Naive B cell (primary cell): ENCODE measurements at places on chromosomes 7 and 10. TPM values are rescaled to one million over a fixed set of nuclear protein-coding genes. Genes with fewer than 3 reads are reported as not detected.

GRCh38 chr7:87600130-87601124 is at the start of gene ABCB1:
Gene ABCB1 (minus strand): TSS chr7:87600884. CDS start chr7:87600184, 700 bp downstream.
- peak; percentile 47 for DNase-seq
- H3K4me3 ChIP-seq = peak within 1 kb of the TSS; percentile 69
- no peaks in the 10 kb centered on the region for H3K36me3 ChIP-seq
- peaks cover 31% of the 10 kb centered on the region for H3K27me3 ChIP-seq
- H3K27ac ChIP-seq = peak within 1 kb of the TSS; percentile 84

PODXL gene
- 0.68 TPM for polyA plus RNA-seq

- H3K4me3 ChIP-seq = no peak overlapping the region
- no peak overlapping the region for H3K27ac ChIP-seq
- DNase-seq = no peak
- no peaks in the 10 kb centered on the region for H3K4me1 ChIP-seq
- H3K27me3 ChIP-seq = peaks cover 29% of the 10 kb centered on the region
These were observed 307.3 kb upstream of the ZNF32 start for GRCh38 chr10:43955978-43956377.

DNA sequence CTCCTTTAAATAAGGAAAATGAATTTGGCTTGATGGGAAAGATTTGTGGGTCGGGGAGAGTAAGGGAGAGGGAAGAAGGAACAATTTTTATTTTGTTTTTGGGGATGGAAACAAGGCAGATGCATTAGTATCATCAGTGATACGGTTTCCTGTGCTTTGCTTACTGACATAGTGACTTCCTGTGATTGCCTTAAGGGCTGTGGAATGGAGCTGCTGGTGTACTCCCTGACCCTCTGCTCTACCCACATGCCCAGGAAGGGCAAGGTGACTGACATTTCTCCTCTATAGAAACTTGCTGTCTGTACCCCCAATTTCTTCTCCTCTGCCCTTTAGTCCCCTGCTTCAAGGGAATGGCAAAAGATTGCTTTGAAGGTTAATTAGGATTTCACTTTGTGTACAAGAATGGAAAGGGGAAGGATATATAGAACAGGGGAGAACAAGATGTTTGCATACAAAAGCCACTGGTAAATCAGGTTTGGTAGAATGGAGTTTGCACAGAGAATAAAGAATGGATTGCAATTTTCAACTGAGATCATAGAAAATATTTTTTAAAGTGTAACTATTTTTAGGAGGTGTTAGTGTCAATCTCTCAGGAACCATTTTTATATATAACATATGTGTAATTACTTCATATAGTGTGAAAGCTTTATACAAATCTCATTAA is 129.0 kb upstream of the AGR3 start:
- no peaks in the 10 kb centered on the region for H3K27me3 ChIP-seq
- H3K27ac ChIP-seq = no peak overlapping the region
- no peak overlapping the region for H3K4me3 ChIP-seq
- no peaks in the 10 kb centered on the region for H3K4me1 ChIP-seq
- no peaks in the 10 kb centered on the region for H3K36me3 ChIP-seq
- DNase-seq = no peak

SORCS3 gene
- polyA plus RNA-seq = not detected

DPP6 gene
- not detected for polyA plus RNA-seq

GRCh38 chr10:120997313-120997712 is 146.2 kb downstream of the WDR11 start:
- H3K4me3 ChIP-seq = no peak overlapping the region
- no peak overlapping the region for H3K27ac ChIP-seq
- H3K4me1 ChIP-seq = no peaks in the 10 kb centered on the region
- no peaks in the 10 kb centered on the region for H3K36me3 ChIP-seq
- H3K27me3 ChIP-seq = peaks cover 4% of the 10 kb centered on the region
- no peak for DNase-seq

DNA sequence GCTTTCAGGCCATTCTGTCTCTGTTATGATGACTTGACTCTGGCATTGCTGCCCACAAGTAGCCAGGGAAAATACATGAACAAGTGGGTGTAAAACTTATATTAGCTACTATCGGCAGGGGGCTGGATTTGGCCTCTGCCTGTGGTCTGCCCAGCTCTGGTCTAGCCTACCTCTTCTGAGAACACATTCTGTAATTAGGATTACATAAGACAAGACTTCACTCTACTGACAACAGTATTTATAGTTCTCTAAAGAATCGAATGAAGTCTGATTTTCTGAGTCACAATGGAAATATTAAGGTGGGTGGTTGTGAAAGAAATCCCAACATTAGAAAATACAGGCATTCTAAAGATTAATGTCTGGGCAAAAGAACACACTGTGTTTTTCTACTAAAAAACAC is 55.5 kb downstream of the DLD start:
- no peak overlapping the region for H3K4me3 ChIP-seq
- no peaks in the 10 kb centered on the region for H3K4me1 ChIP-seq
- H3K36me3 ChIP-seq = no peaks in the 10 kb centered on the region
- DNase-seq = no peak
- H3K27ac ChIP-seq = no peak overlapping the region
- no peaks in the 10 kb centered on the region for H3K27me3 ChIP-seq

HNRNPF gene
- 212 TPM for polyA plus RNA-seq

- H3K4me3 ChIP-seq = peak overlapping the region; percentile 72
- DNase-seq = no peak
- no peaks in the 10 kb centered on the region for H3K27me3 ChIP-seq
- peak overlapping the region; percentile 69 for H3K27ac ChIP-seq
- peaks cover 36% of the 10 kb centered on the region for H3K4me1 ChIP-seq
- H3K36me3 ChIP-seq = no peaks in the 10 kb centered on the region
These were observed 7.7 kb downstream of the CCM2 start for GRCh38 chr7:45007571-45008328.

- no peak for DNase-seq
- H3K4me3 ChIP-seq = peak overlapping the region; percentile 61
- H3K27me3 ChIP-seq = peaks cover 38% of the 10 kb centered on the region
- no peak overlapping the region for H3K27ac ChIP-seq
- H3K36me3 ChIP-seq = peaks cover 37% of the 10 kb centered on the region
These were observed 1.7 kb downstream of the PTPRN2 start for GRCh38 chr7:158585721-158586498.

TUBB8 gene
- 0.43 TPM for polyA plus RNA-seq
